ENCODE measurements at places on chromosomes 3 and 15. TPM values are rescaled to one million over a fixed set of nuclear protein-coding genes. Genes with fewer than 3 reads are reported as not detected.

- H3K27me3 ChIP-seq = no peaks in the 10 kb centered on the region
- no peaks in the 10 kb centered on the region for H3K4me1 ChIP-seq
- H3K4me3 ChIP-seq = no peak overlapping the region
- no peak for DNase-seq
- H3K27ac ChIP-seq = no peak overlapping the region
These were observed 82.8 kb upstream of the TNIK start for GRCh38 chr3:171542976-171543375.

DNA sequence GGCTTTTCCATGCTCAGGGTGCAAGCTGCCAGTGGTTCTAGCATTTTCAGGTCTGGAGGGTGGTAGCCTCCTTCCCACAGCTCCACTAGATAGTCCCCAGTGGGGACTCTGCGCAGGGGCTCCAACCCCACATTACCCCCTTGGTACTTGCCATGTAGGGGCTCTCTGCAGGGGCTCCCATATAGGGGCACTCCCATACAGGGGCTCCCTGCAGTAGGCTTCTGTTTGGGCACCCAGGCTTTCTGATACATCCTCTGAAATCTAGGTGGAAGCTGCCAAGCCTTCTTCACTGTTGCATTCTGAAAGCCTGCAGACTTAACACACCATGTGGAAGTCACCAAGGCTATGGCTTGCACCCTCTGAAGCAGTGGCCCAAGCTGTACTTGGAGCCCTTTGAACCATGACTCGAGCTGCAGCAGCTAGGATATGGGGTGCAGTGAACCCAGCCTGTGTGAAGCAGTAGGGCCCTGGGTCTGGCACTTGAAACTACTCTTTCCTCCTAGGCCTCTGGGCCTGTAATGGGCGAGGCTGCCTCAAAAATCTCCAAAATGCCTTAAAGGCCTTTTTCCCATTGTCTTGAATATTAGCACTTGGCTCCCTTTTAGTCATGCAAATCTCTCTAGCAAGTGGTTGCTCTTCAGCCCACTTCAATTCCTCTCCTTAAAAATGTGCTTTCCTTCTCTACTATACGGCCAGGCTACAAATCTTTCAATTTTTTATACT lies 96.4 kb downstream of the TPRA1 start:
- no peaks in the 10 kb centered on the region for H3K36me3 ChIP-seq
- H3K27ac ChIP-seq = no peak overlapping the region
- H3K4me1 ChIP-seq = no peaks in the 10 kb centered on the region
- no peak for DNase-seq
- H3K4me3 ChIP-seq = no peak overlapping the region
- peaks cover 4% of the 10 kb centered on the region for H3K27me3 ChIP-seq

- H3K4me3 ChIP-seq = no peak overlapping the region
- no peak overlapping the region for H3K27ac ChIP-seq
- no peak for DNase-seq
- H3K36me3 ChIP-seq = no peaks in the 10 kb centered on the region
These were observed 58.5 kb downstream of the RFTN1 start for GRCh38 chr3:16455001-16455400.

The CCDC33 gene
- total RNA-seq = not detected

- no peaks in the 10 kb centered on the region for H3K27me3 ChIP-seq
- no peak overlapping the region for H3K27ac ChIP-seq
- peaks cover 59% of the 10 kb centered on the region for H3K4me1 ChIP-seq
- no peak overlapping the region for H3K4me3 ChIP-seq
- no peak for DNase-seq
These were observed 3.8 kb upstream of the LIPC start for GRCh38 chr15:58427987-58428386.

DNA sequence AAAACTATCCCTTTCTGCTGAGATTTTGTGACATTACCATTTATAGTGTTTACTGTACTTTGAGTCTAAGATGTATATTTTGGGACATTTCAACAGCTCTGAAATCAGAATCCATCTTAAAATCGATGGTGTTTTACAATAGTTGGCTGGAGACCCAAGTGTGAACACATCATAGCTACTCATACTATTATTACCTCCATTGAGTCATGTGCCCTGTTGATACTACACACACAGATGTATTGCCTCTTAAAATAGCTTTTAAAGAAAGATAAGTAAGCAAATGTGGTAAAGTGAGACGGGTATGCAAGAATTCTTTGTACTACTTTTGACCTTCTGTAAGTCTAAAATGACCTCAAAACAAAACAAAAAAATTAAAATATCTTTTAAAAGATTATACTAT lies 6.7 kb downstream of the LMOD3 start:
- H3K4me3 ChIP-seq = no peak overlapping the region
- no peaks in the 10 kb centered on the region for H3K4me1 ChIP-seq
- H3K27me3 ChIP-seq = peaks cover 5% of the 10 kb centered on the region
- H3K27ac ChIP-seq = no peak overlapping the region
- no peaks in the 10 kb centered on the region for H3K36me3 ChIP-seq
- no peak for DNase-seq

DNA sequence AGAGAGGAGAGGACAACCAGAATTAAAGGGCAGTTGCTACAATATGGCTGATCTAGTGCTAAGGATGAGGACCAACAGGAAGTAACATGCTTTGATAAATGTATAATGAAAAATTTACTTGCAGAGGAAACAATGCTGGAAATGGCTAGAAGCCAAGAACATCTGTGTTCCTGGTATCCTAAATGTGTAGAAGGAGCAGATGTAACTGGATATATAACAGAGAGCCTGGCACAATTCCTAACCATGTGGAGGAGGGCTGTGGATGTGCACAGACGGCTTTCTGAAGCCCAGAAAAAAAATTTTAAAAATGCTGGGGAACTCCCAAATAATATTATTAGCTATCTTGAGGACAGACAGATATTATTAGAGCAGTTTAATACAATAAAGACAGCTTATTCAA lies 159.4 kb upstream of the GBE1 start:
- no peaks in the 10 kb centered on the region for H3K36me3 ChIP-seq
- H3K4me1 ChIP-seq = no peaks in the 10 kb centered on the region
- no peak overlapping the region for H3K27ac ChIP-seq
- DNase-seq = no peak
- no peaks in the 10 kb centered on the region for H3K27me3 ChIP-seq

- no peaks in the 10 kb centered on the region for H3K27me3 ChIP-seq
- no peak overlapping the region for H3K4me3 ChIP-seq
- H3K27ac ChIP-seq = no peak overlapping the region
These were observed 373.4 kb downstream of the NLGN1 start for GRCh38 chr3:173770796-173771573.

DNA sequence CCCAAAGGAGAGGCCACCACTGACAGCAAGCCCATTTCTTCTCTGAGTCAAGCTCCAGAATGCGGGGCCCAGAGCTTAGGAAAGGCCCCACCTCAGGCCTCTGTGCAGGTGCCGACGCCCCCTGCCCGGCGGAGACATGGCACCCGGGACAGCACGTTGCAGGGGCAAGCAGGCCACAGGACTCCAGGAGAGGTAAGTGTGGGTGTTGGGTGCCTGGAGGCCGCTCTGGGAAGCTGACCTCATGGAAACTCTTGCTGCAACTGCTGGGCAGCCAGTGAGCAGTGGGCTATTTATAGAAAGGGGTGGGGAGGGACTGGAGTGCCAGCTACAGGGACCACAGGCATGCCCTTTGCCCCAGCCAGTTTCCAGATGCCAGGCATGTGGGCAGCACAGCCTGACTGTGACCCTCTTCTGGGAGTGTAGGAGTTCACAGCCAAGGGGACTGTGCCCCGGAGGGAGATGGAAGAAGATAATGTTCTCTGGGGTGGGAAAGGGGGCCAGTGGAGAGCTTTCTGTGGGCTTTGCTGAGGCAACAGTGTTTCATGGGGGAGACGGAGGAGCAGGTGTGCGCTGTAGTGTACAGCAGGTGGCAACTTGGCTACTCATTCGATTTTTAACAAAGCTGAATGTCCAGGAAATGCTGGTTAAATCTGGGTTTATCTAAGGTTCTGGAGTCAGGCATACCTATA lies 23.7 kb downstream of the ALPK3 start:
- H3K4me1 ChIP-seq = peaks cover 54% of the 10 kb centered on the region
- H3K36me3 ChIP-seq = no peaks in the 10 kb centered on the region
- no peak overlapping the region for H3K27ac ChIP-seq
- peak; percentile 51 for DNase-seq

DNA sequence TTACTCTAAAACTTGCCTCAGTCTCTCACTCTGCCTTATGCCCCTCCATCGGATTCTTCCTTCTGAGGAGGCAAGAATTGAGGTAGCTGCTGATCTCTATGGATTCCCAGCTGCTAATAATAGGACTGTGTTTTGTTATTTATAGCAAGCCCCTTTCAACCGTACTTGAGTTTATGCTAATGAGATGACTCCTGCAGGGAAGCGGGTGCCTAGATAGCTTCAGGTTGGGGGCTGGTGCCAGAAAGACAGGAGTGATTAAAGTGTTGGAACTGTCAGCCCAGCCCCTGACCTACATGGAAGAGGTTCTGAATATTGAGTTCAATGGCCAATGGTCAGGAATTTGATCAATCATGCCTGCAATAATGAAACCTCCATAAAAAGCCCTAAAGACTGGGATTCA lies 21.8 kb upstream of the LIMD1 start:
- no peak overlapping the region for H3K27ac ChIP-seq
- peaks cover 15% of the 10 kb centered on the region for H3K4me1 ChIP-seq
- H3K4me3 ChIP-seq = no peak overlapping the region
- DNase-seq = no peak

- H3K36me3 ChIP-seq = no peaks in the 10 kb centered on the region
- no peaks in the 10 kb centered on the region for H3K4me1 ChIP-seq
- H3K27me3 ChIP-seq = no peaks in the 10 kb centered on the region
- no peak overlapping the region for H3K27ac ChIP-seq
These were observed 383.0 kb downstream of the TBL1XR1 start for GRCh38 chr3:176814285-176814684.

DNA sequence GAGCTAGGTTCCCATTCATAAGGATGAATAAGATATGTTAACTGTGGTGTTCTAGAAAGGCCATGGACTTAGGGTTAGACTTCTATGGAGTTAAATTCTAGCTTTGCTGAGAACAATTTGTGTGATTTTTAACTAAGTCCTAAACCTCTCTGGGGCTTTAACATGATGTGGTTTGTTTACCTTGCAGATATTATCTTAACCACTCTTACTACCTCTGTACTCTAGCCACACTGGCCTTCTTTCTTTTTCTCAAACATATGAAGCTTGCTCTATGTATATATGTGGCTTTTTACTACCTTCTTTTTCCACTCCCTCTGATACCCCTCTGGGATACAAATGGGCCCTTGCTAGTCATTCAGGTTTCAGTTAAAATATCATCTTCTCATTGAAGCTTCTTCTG lies 108.4 kb downstream of the ZNF609 start:
- no peak for DNase-seq
- H3K36me3 ChIP-seq = no peaks in the 10 kb centered on the region
- H3K4me1 ChIP-seq = peaks cover 47% of the 10 kb centered on the region
- H3K27ac ChIP-seq = peak overlapping the region; percentile 25
- no peak overlapping the region for H3K4me3 ChIP-seq

The TPRG1 gene
- not detected for total RNA-seq

DNA sequence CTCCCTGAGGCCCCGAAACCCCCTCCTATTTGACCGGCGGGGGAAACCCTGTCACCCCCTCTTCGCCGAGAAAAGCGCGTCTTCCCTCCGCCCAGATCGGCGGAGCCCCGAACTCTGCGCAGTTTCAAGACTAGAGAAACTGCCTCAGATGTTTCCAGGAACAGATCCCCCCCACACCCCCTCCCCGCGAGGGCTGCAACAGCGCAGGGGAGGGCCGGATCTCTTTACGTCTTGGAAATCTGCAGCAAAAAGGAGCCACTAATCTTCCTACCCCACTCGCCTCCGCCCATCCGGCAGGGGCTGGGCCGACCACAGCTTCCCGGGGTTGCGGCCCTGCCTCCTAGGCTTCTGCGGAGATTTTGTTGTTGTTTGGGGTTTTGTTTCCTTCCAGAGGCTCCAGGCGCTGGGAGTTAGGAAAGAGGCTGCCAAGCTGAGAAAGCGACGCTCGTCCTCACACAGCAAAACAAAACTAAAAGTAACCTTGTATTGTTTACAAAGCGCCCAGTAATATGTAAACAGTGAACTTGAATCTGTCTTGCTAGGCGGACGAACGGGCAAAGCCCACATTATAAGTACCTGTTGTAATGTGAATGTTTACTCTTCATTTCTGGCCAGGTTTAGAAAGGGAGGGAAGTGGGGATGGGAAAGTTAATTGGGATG lies 2.2 kb downstream of the FOXB1 start:
- DNase-seq = no peak
- no peak overlapping the region for H3K27ac ChIP-seq
- H3K36me3 ChIP-seq = no peaks in the 10 kb centered on the region
- peaks cover 78% of the 10 kb centered on the region for H3K27me3 ChIP-seq

- no peaks in the 10 kb centered on the region for H3K27me3 ChIP-seq
- peaks cover 62% of the 10 kb centered on the region for H3K4me1 ChIP-seq
- peak overlapping the region; percentile 74 for H3K27ac ChIP-seq
- no peaks in the 10 kb centered on the region for H3K36me3 ChIP-seq
- peak; percentile 93 for DNase-seq
- no peak overlapping the region for H3K4me3 ChIP-seq
These were observed 75.7 kb downstream of the TRIM69 start for GRCh38 chr15:44812029-44812517.

The B3GNT5 gene
- not detected for total RNA-seq

The ANKDD1A gene
- total RNA-seq = 0.11 TPM

The CALML4 gene
- 8.7 TPM for total RNA-seq

The RTP4 gene
- total RNA-seq = 0.62 TPM

- peak overlapping the region; percentile 45 for H3K4me3 ChIP-seq
- no peaks in the 10 kb centered on the region for H3K36me3 ChIP-seq
- H3K27ac ChIP-seq = peak overlapping the region; percentile 94
- peak; percentile 99 for DNase-seq
- H3K4me1 ChIP-seq = peaks cover 99% of the 10 kb centered on the region
These were observed 141.0 kb downstream of the LPP start for GRCh38 chr3:188294823-188295487.

GRCh38 chr3:129313665-129314385 lies 35.2 kb downstream of the HMCES start:
- peaks cover 40% of the 10 kb centered on the region for H3K4me1 ChIP-seq
- H3K4me3 ChIP-seq = peak overlapping the region; percentile 95
- peak overlapping the region; percentile 53 for H3K27ac ChIP-seq
- H3K27me3 ChIP-seq = no peaks in the 10 kb centered on the region

The NUP210 gene
- total RNA-seq = 35.2 TPM

- no peak overlapping the region for H3K4me3 ChIP-seq
- peak overlapping the region; percentile 37 for H3K27ac ChIP-seq
- H3K36me3 ChIP-seq = no peaks in the 10 kb centered on the region
- no peaks in the 10 kb centered on the region for H3K27me3 ChIP-seq
- DNase-seq = peak; percentile 44
These were observed 190.8 kb downstream of the FHIT start for GRCh38 chr3:61060411-61060861.

DNA sequence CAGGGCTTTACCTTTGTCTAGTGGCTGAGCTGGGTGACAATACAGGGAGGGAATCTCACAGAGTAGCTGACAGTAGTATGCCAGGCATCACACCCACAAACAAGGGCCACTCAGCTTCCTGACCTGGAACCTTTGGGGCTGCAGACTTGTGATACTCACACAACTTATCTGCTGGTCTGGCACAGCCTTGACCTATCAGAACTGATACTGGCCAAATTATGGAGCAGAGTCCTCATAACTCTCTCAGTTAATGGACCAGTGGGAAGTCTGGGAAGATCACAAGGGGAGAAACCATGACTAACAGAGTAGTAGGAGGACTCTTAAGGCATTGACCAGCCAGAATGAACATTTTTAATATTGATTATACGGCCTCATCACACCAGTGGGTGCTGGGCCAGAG lies 19.4 kb downstream of the MRPL46 start:
- H3K27me3 ChIP-seq = no peaks in the 10 kb centered on the region
- no peak for DNase-seq
- no peaks in the 10 kb centered on the region for H3K36me3 ChIP-seq
- no peak overlapping the region for H3K27ac ChIP-seq
- H3K4me1 ChIP-seq = no peaks in the 10 kb centered on the region
